ENCODE measurements at places on chromosomes 5 and 9.

DNA sequence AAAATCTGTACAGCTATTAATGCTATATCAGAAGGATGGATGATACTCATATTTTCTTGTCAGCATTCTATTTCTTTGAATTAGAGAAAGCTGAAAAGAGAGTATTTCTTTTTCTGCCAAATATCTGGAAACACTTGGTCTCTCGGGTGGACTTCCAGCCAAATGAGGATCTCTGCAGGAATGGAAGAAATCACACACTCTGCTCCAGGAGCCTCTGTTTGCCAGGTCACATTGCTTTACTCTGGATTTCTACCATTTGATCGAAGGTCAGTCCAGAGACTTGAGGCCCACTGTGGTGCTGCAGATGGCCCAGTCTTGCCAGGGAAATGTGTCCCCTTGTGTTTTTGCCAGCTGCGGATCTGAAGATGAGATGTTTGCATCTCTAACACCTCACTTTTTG lies 154.1 kb downstream of the PCSK1 start:
- DNase-seq, result no peak

DNA sequence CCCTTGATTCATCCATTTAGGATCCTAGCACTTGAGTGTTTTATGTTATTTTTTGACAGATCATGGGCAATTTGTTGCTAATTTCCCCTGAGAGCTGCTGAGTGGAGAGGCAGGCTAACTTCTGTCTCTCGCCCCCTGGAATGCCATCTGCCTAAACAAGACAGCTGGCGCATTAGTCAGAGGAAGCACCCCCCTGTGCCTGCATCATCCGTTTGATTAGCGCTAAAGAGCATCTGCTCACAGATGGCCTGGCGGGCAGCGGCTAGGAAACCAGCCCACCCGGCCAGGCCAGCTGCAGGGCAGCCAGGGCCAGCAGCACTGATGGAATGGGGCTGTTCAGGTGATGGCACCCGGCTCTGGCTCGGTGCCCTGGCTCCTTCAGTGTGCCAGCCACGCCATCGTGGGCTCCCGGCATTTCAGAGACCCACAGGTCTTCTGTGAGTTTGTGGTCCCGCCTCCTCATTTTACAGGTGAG lies 22.9 kb upstream of the ASS1 start:
- no peak for DNase-seq

DNA sequence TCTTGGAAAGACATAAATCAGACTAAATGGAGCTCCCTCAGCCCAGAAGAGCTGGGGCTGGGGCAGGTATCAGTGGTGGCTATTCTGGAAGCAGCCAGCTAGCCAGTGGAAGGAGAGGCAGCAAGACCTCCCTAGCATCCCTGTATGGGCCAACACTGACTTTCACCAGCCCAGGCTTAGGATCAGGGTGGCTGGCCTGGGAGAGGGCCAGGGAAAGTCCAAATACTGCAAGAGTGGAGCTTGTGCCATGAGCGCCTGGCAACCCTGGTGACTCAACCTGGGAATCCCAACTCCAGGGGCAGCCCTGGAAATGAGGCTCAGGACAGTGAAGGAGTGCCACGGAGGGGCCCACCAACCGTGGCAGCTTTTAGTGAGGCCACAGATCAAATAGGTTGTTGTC lies 7.6 kb upstream of the IRF1 start:
- DNase-seq, result peak; percentile 23

- no peak for DNase-seq
Measured at GRCh38 chr5:35248843-35249780, 18.8 kb upstream of the PRLR start.

GRCh38 chr5:90983148-90983547 lies 400.0 kb downstream of the ARRDC3 start:
- no peak for DNase-seq

DNA sequence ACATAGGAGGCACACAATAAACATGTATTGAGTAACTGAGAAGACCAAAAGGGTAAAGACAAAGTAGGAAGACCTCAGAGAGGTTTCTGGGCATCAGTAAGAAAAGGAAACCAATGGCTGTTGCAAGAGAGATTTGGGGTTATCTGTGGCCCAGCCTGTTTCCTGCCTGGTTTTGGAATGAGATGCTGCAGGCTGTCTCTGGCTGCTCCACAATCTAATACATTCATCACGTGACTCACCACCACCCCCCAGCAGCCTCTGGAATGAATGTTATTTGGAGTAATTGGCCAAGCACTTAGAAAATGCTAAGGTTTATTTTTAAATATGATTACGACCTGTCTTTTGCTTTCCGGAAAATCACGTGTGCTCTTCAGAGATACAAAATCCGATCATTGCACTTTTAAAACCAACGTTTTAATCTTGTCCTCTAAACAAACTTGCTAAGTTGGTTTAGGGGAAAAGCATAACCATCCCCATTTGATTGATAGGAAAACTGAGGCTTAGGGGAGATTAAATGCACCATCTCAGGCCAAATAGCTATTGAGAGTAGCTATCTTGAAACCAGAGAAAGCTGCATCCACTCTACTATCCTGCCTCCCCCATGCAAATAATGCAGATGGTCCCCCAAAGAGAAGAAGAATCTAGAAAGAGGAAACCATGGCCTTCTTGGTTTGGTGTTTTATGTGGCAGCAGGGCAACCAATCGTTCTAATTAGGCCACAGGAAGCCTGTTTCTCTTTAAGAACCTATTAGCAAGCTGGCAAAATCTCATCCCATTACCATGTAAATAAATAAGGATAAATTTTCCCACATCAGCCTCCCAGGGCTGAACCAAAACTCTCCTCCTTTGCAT lies 151.8 kb upstream of the ADRA1B start:
- DNase-seq, result no peak

DNA sequence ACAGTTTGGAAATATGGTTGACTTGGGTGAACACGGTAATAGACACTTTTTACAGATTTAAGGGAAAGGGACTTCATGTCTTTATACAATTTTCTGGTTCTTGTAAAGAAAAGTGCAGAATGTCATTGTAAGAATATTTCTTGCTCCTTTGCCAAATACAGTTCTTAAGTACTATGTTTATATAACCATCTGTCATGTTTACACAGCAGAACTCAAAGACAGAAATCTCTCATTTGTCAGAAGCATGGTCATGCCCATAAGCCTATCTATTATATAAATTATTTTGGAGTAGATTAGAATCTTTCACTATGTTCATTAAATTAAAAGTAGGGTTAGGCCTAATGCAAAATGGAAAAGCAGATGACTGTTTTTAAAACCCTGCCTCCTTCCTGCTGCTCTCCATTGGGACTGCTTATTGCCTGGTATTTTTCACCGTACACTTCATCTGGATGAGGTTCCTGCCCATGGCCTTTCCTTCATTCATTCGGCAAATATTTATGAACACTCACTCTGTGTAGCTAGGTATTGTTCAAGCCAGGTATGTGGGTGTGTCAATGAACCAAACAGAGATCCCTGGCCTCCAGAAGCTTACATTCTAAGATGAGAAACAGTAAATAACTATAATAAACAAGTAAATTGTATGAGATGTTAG lies 558.1 kb downstream of the NR2F1-AS1 start:
- peak; percentile 4 for DNase-seq
